ENCODE measurements at places on chromosomes 2 and 18.
A peak's percentile ranks its signal among the peaks of the same experiment; 100 is the strongest.

DNA sequence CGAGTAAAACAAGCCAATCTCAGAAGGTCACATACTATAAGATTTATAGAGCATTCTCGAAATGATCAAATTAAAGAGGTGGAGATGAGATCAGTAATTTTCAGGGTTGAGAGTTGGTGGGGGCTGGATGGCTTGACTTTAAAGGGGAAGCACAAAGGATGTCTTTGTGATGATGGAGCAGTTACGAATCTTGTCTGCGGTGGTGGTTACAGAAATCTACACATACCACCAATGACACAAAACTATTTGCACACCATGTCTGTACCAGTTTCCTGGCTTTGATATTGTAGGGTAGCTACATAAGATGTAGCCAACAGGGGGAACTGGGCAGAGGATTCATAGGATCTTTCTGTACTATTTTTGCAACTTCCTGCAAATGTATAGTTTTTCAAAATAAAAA is 190.6 kb upstream of the SMIM21 start:
- no peak for DNase-seq

- no peak for DNase-seq
These were observed 13.8 kb downstream of the DPYSL5 start for GRCh38 chr2:26861610-26862224.

- DNase-seq, result no peak
These were observed 258.6 kb downstream of the CAMKMT start for GRCh38 chr2:44620189-44620990.

DNA sequence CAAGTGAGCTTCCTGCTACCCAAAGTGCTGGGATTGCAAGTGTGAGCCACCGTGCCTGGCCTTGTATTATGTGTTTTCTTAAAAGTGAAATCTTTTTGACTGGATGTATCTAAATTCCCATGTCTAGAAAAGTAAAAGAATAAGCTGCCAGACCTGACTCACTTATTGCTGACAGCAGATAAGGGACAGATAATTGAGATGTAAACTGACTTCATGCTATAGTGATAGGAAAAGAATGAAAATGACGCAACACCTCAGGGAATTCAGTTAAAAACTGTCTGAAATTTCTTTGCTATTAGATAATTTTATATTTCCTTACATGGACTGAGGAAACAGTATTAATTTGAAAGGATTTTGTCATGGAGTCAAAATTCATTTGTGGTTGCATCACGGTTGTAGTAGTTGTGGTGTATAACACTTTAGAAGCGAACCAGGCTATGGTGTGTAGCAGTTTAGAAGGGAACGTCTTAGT is 19.4 kb downstream of the TTC27 start:
- peak; percentile 82 for DNase-seq

- DNase-seq, result peak; percentile 36
These were observed 118.1 kb downstream of the MSH2 start for GRCh38 chr2:47520825-47521665.

- DNase-seq, result no peak
These were observed 412.2 kb downstream of the SPAG16 start for GRCh38 chr2:213696442-213696841.

- no peak for DNase-seq
These were observed 535.5 kb downstream of the SUCLG1 start for GRCh38 chr2:83923531-83923930.

DNA sequence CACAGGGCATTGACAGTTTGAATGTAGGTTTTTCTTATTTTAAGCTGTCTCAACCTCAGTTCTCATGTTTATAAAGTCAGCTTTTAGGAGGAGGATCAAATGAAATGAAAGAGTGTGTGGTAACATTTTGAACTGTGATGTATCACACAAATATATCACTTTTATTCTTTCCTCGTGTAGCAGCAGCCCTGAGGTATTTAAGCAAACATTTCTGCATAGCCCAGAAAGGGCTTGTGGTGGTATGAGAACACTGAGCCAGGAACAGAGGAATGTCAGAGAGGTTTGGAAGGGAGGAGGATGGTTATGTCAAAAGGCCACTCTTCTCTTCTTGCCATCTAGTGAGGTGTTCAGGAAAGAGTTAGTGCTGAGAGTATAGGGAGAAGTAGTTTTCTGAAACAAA is 150.2 kb downstream of the PARD3B start:
- no peak for DNase-seq

DNA sequence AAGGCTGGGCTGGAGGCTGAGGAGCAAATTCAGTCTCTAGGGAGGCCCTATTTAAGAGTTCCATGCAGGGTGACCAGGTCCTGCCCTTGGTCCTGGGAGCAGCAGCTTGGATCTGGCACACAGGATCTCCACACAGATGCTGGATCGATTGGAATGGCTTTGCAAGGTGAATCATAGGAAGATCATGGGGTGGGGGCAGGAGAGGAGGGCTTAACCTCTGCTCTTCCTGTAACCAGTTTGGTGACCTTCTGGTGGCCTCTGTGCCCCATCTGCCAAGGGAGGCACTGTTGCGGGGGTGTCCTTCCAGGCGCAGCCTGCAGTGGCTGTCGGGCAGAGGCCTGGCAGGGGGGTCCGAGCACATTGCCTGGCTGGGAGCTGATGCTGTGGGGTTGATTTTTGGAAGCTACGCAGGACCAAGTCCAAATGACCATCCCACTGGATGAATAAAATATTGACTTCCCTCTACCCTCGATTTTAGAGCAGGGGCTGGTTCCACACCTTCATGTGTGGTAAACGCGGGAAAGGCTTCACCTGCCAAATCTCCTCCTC is 79.7 kb downstream of the EDAR start:
- DNase-seq, result no peak

GRCh38 chr2:119819846-119820245 is 60.1 kb downstream of the PTPN4 start:
- DNase-seq, result no peak

- DNase-seq, result no peak
These were observed 43.3 kb downstream of the LONRF2 start for GRCh38 chr2:100278986-100279385.

Data from muscle of back (tissue), 13 donors.